Lung microvascular endothelial cell (primary cell): ENCODE measurements at places on chromosomes 7 and 10.

- no peak for DNase-seq
Observed at GRCh38 chr10:22637491-22637890, 76.9 kb downstream of the PIP4K2A start.

DNA sequence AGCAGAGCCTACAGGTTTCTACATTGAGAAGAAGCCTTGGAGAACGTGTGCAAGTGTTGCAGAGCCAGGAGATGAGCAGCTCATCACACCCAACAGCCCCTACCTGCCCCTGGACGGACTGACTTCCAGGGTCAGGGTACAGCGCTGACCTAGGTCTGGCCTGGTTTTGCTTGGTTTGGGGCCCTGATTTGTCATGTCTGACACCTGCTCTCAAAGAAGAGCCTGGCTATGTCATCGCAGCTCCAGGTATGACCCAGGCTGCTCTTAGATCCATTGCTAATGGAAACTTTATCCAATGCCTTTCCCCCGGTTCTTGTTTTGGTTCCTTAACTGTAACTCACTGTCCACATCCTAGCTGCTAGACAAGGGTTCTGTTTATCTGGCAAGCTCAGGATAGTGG, 149.5 kb downstream of the CXCL12 start:
- DNase-seq = no peak

- DNase-seq = no peak
Observed at GRCh38 chr7:114825423-114825951, 96.4 kb upstream of the MDFIC start.

GRCh38 chr10:24874133-24874532, 78.3 kb downstream of the PRTFDC1 start:
- DNase-seq = no peak

DNA sequence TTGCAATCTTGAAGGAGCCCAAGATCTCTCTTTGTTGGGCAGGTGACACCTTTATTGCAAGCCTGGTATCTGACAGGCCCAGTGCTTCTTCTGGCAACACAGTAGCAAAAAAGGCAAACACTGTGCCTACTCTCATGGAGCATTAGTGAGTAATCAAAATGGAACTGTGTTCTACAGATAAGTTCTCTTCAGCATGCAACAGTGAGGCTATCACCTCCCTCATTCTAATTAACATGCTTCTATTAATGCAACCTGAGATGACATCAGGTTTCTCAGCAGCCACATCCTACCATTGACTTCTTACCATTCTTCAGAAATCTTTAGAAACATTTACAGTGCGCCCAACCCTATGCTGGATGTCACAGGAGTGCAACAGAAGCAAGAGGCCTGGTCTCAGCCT, 77.9 kb upstream of the KCNMA1 start:
- no peak for DNase-seq

DNA sequence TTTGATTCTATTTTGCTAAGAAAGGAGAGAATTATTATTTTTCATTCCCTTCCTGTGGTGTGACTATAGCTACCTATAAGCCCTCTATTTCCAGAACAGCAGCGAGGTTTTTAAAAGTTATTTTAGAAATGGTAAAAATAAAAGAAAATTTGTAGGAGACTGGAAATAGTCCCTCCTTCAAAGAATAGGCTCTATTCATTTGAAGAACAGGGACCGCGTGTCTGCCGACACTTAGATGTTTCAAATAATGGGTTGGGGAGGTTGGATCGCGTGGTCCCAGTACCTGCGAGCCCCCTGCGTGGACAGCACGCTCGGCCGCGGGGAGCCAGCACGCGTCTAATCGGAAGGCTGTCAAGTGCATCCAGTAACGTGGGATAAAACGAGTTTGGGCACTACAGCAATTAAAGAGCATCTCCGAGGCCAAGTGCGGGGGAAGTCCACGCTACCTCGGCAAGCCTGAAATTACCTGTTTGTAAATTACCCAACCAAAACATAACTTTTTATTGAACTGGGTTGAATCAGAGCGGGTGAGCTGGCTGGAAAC, 1.0 kb downstream of the CACNA2D1 start:
- DNase-seq = peak; percentile 50

DNA sequence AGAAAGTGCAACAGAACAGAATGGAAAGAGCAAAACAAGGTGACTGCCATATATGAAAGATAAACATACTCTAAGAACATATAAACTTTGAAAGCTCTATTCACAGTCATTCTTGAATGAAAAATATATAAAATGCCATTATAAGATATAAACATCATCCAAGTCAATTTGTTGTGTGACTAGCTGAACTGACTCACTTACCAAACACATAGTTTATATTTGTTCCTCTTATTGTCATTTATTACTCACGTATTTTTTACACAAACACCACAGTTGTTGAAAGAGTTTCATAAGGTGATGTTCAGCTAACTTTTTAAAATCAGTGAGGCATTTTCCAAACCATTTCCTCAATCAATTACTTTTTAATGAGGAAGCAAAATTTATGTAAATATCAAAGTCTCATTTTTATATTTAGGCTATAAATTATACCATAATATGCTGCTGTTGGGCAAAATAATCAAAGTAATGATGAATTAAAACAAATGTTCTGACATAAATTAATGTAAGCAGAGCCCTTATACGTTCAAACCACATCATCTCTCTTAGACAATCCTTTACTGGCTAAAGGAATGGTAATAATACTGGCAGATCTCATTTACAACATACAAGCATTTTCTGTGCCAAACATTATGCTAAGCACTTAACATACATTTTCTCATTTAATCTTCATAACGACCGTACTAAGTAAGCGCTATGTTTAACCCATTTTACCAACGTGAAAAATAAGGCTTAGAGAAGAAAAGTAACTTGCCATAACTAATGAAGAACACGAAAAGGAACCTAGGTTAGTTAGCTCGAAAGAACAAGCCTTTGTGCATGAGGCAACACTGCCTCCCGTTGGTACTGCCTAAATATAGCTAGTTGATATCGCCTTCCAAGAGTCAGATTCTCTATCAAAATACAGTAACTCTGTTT, 7.3 kb downstream of the LRRN3 start:
- DNase-seq = peak; percentile 53

- DNase-seq = peak; percentile 31
Observed at GRCh38 chr7:140541513-140542227, 62.4 kb upstream of the MKRN1 start.

GRCh38 chr10:74778436-74779094, 47.8 kb upstream of the KAT6B start:
- DNase-seq = no peak

GRCh38 chr7:121401896-121402295, 5.8 kb upstream of the FAM3C start:
- DNase-seq = no peak

GRCh38 chr7:144452064-144452463, 48.6 kb upstream of the NOBOX start:
- DNase-seq = no peak

- no peak for DNase-seq
Observed at GRCh38 chr10:107340326-107340725, 175.8 kb upstream of the SORCS1 start.

DNA sequence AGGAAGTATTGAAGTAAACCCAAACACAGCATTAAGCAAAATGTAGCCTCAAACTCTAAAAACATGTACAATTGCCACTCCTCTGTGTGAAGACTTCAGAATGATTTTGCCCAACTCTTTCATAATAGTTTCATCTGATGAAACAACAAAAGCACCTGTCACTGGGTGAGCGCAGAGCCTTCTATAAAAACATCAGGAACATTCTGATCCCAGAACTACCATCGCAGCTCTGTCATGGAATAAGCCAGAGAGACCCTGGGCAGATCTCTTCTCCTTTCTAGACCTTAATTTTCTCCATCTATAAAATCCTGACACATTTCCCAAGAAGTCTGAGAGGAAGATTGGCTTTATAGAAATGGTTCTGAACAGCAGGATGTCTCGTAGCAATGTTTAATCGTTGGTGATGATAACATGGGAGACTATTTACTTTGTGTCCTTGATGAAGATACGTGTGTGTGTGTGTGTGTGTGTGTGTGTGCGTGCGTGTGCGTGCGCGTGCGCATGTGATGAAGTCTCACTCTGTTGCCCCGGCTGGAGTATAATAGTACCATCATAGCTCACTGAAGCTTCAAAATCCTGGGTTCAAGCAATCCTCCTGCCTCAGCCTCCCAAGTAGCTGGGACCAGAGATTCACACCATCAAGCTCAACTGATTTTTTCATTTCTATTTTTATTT, 198.0 kb downstream of the KIAA1217 start:
- DNase-seq = no peak

DNA sequence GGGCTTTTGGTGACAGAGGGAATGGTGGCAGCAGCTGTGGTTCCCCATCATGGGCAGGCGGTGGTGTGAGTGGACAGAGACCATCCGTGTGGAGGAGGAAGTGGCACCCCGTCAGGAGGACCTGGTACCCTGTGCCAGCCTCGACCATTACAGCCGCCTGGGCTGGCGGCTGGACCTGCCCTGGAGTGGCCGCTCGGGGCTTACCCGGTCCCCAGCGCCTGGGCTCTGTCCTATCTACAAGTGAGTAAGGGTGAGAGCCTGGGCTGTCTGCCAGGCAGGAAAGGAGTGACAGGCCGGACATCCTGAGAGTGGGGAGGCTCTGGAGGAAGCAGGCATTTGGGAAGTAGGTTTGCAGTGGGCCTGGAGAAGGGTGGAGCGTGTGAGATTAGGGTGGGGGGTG, 2.9 kb upstream of the ZNF467 start:
- peak; percentile 72 for DNase-seq

GRCh38 chr7:94003446-94004023, 620 bp downstream of the BET1 start:
- peak; percentile 39 for DNase-seq

DNA sequence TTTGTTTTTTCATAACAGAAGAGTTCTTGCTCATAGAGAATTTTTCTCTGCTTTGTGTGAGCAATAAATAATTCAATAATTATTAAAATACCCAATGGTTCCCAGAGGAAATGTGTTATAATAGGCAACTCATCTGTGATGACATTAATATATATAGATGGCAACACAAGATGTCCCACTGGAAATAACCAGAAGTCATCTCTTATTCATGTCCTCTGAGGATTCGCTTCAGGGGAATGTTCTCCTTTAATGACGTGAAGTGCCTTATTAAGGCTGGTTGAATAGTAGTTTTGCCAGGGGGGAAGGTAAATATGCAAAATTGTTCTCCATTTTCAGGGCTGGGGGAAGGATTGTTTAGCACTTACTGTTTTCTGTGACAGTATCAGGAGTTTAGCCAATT, 3.1 kb downstream of the SLC39A12 start:
- no peak for DNase-seq

DNA sequence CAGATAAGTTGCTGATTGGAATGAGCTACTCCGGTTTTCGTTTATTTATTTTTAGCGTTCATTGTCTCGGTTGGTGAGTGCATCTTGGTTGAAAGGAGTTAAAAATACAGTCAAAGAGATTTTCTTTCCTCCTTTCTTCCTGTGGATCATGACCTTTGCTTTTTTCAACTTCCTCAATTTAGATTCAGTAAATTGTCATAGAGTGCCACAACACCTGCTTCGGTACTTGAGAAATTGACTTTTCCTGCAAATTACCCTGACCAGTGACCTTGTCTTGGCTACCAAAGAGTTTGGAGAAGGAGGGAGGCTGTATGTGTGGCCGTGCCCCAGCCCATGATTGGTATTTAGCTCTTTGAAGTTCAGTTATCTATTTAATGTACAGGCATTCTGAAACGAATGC, 128.7 kb downstream of the FAM204A start:
- no peak for DNase-seq

GRCh38 chr10:72065439-72066025, 22.8 kb downstream of the SPOCK2 start:
- DNase-seq = peak; percentile 41

- DNase-seq = no peak
Observed at GRCh38 chr7:80542398-80542797, 30.5 kb upstream of the GNAT3 start.

DNA sequence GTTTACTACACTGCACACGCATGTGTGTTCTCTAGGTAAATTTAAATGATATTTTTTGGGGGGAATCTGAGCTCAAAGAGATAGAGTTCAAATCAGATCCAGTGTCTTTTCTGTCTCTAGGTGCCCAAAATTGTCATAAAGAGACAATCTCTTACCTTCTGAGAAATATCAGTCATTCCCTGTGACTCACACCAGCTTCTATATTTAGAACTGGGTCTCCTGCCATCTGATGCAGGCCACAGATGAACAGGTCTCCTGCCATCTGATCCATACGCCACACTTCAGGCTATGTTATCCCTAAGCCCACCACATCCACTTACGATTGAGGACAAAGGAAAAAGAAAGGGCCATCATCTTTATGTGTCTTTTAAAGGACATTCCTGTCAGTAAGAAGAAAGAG, 136.3 kb upstream of the LAMB4 start:
- DNase-seq = no peak

DNA sequence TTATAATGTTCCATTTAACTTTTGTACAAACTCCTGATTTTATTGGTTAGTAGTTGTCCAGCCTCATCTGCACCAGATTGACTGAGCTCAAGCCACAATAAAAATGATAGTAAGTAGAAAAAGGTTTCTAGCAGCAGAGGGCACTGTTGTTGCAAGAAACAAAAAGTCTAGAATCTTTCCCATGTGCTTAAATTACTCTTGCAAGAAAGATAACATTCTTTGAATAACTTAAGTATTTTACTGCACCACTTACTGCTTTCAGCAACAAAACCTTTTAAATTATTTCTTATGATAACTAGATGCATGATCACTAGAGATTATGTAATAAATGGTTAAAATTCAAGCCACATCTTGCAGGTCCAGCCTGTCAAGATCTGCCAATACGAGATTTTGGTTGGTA, 27.0 kb downstream of the LMOD2 start:
- DNase-seq = peak; percentile 66

- peak; percentile 20 for DNase-seq
Observed at GRCh38 chr10:44806950-44807349, 104.2 kb upstream of the TMEM72 start.

- DNase-seq = peak; percentile 96
Observed at GRCh38 chr10:4678023-4678950, 147.7 kb upstream of the AKR1E2 start.

DNA sequence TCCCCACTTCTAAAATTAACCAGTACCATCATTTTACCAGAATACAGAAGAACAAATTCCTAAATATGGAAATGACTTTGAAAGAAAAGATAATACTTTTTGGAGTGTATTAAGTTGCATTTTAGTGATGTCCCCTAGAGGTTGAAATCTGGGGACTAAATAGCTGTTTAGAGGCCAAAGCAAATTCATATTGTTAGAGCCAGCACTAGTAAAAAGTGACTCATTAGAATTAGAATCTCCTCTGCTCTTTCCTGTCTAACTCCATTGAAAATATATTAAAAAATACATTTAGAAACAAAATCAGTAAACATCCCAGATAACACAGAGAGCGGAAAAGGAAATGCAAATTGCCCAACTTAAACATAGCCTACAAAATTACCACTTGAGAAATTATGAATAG, 1189.6 kb upstream of the C7orf33 start:
- DNase-seq = no peak

GRCh38 chr7:28298870-28299518, 113.3 kb upstream of the CREB5 start:
- DNase-seq = peak; percentile 50

- DNase-seq = no peak
Observed at GRCh38 chr7:17598305-17598704, 299.9 kb downstream of the AHR start.

- DNase-seq = no peak
Observed at GRCh38 chr7:101021703-101022102, 1.8 kb downstream of the MUC17 start.
